ENCODE measurements at places on chromosomes 12 and 14.

DNA sequence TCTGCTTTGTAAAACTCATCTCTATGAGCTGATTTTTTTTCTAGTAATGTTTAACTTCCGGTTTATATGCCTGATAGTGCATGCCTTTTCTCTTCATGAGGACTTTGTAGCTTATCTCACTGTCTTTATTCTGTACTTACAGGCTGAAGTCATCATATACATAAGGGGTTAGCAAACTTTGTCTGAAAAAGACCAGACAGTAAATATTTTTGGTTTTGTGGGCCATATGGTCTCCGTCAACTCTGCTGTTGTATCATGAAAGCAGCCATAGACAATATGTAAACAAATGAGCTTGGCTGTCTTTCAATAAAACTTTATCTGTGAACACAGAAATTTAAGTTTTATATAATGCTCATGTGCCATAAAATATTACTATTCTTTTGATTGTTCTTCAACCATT, 172.1 kb downstream of the GXYLT1 start:
- no peaks in the 10 kb centered on the region for H3K27me3 ChIP-seq
- peak overlapping the region; percentile 75 for H3K27ac ChIP-seq
- H3K36me3 ChIP-seq, result no peaks in the 10 kb centered on the region
- no peak overlapping the region for H3K4me3 ChIP-seq
- DNase-seq, result no peak

DNA sequence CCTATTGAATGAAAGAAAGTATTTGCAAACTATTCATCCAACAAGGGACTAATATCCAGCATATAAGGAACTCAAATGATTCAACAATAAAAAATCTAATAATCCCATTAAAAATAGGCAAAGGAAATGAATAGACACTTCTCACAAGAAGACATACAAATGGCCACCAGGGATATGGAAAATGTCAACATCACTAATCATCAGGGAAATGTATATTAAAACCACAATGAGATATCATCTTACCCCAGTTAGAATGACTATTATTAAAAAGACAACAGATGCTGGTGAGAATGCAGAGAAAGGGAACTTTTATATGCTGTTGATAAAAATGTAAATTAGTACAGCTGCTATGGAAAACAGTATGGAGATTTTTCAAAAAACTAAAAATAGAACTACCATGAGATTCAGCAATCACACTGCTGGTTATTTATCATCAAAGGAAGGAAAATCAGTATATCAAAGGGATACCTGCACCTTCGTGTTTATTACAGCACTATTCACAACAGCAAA, 89.3 kb downstream of the GARIN6 start:
- H3K4me3 ChIP-seq, result no peak overlapping the region
- H3K27ac ChIP-seq, result no peak overlapping the region
- no peaks in the 10 kb centered on the region for H3K4me1 ChIP-seq
- no peaks in the 10 kb centered on the region for H3K36me3 ChIP-seq
- DNase-seq, result no peak
- H3K27me3 ChIP-seq, result peaks cover 29% of the 10 kb centered on the region

GRCh38 chr12:57730336-57731067, 8.0 kb downstream of the AGAP2 start:
- DNase-seq, result no peak
- no peak overlapping the region for H3K27ac ChIP-seq
- peaks cover 4% of the 10 kb centered on the region for H3K4me1 ChIP-seq
- no peaks in the 10 kb centered on the region for H3K36me3 ChIP-seq
- no peak overlapping the region for H3K4me3 ChIP-seq
- H3K27me3 ChIP-seq, result peaks cover 97% of the 10 kb centered on the region

DNA sequence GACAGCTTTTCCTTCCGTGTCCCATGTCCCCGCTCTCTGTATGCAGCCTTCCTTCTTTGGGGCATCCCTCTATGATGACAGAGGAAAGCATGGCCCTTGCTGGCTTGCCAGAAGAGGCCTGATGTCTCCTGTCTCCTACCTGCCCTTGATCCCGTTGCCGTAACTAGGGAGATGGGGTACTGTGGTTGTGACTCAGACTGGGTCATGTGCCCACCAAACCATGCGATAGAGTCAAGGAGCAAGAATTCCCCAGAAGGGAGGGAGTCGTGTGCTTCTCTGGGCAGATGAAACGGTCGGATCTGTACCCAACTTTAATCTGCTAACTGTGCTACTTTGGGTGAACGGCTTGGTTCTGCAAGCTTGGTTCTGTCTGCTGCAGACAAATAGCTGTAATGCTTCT, 99.1 kb upstream of the DYNC1H1 start:
- no peaks in the 10 kb centered on the region for H3K27me3 ChIP-seq
- no peak for DNase-seq
- no peak overlapping the region for H3K4me3 ChIP-seq
- H3K4me1 ChIP-seq, result no peaks in the 10 kb centered on the region
- H3K27ac ChIP-seq, result no peak overlapping the region

GRCh38 chr14:95504135-95505029, 12.1 kb downstream of the SYNE3 start:
- no peak overlapping the region for H3K4me3 ChIP-seq
- H3K36me3 ChIP-seq, result no peaks in the 10 kb centered on the region
- peaks cover 25% of the 10 kb centered on the region for H3K27me3 ChIP-seq
- DNase-seq, result no peak

DNA sequence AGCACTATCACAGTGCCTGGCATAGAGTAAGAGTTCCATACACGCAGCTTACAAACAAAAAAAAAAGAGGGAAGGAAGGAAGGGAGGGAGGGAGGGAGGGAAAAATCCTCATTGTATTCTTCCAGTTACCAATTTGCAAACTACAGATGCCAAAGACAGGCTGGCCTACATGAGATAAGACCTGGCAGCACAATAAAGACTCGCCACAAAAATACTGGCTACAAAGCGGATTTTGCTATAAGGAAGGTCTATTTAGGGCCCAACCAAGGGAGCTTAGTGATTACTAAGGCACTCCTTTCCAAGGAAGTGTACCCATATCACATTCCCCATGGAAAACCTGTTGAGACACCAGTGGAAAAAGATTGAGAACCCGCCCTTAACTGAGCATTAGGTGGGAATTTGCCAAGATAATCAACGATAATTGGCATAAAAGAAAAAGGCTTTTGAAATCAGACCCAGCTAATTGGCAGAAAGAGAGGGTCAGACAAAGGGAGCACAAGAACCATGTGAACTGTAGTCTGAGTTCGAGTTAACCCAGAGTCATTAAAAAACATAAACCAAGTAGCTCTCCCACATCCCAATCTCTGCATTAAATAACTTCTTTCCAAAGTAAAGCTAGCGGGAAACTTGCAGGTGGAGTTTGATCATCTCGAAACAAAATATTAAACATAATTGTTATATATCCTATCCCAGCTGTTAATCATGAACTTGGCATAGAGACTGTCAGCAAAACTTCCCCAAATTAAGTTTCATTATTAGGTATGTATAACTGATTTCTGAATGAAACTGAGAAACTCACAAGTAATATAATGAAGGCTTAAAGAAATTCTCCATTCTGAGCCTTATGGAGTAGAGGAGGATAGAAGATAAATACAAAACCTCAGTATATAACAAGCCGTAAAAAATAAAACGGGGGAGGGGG, 50.1 kb downstream of the PHLDA1 start:
- H3K4me1 ChIP-seq, result peaks cover 33% of the 10 kb centered on the region
- DNase-seq, result no peak
- no peaks in the 10 kb centered on the region for H3K27me3 ChIP-seq
- no peaks in the 10 kb centered on the region for H3K36me3 ChIP-seq

GRCh38 chr12:132078190-132078589, 65.9 kb downstream of the DDX51 start:
- H3K4me3 ChIP-seq, result no peak overlapping the region
- no peak overlapping the region for H3K27ac ChIP-seq
- no peaks in the 10 kb centered on the region for H3K27me3 ChIP-seq
- peaks cover 18% of the 10 kb centered on the region for H3K36me3 ChIP-seq
- no peak for DNase-seq
- H3K4me1 ChIP-seq, result no peaks in the 10 kb centered on the region

GRCh38 chr12:64268409-64268808, 46.3 kb upstream of the KICS2 start:
- no peaks in the 10 kb centered on the region for H3K4me1 ChIP-seq
- H3K27ac ChIP-seq, result no peak overlapping the region
- no peaks in the 10 kb centered on the region for H3K36me3 ChIP-seq
- H3K27me3 ChIP-seq, result no peaks in the 10 kb centered on the region
- H3K4me3 ChIP-seq, result no peak overlapping the region
- DNase-seq, result no peak

DNA sequence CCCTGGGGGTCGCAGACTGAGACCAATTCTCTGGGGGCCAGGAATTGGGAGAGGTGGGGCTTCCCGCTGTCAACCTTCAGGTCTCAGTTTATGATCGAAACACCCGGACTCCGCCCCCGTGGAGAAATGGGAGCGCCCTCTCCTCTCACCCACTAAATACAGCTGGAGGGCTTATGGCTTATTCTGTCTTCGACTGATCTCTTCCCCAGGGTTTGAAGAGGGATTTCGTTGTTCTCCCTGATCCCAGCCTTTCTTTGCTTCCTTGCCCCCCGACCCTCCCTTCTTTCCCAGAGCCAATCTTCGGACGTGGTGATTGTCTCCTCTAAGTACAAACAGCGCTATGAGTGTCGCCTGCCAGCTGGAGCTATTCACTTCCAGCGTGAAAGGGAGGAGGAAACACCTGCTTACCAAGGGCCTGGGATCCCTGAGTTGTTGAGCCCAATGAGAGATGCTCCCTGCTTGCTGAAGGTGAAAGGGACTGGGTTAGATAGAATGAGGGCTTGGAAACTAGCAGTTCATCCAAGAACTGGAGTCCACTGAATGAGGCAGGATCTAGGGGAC, 607 bp downstream of the OS9 start:
- H3K4me1 ChIP-seq, result no peaks in the 10 kb centered on the region
- DNase-seq, result no peak
- H3K4me3 ChIP-seq, result no peak overlapping the region
- peaks cover 12% of the 10 kb centered on the region for H3K27me3 ChIP-seq

DNA sequence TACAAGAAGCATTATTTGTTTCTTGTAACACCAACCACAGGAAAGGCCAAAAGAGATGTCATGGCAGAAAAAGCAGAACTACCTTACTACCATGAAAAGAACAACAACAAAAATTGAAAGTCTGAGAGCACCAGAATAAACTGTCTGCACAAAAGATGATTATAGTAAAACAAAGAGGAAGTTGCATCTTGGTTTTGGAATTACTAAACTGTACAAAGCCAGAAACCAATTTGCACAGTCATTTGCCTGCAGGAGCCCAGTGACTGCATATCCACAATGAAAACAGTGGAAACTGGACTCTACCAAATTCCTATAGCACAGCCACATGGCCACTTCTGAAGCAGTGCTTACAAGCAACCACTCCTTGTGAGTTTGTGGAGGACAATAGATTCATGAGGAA, 276.2 kb downstream of the SSPN start:
- H3K4me3 ChIP-seq, result no peak overlapping the region
- no peak for DNase-seq

- H3K27ac ChIP-seq, result no peak overlapping the region
- peak; percentile 71 for DNase-seq
These were observed 15.5 kb downstream of the EMP1 start for GRCh38 chr12:13211859-13212664.

- H3K4me1 ChIP-seq, result no peaks in the 10 kb centered on the region
- DNase-seq, result no peak
- no peaks in the 10 kb centered on the region for H3K27me3 ChIP-seq
- no peak overlapping the region for H3K4me3 ChIP-seq
- no peak overlapping the region for H3K27ac ChIP-seq
- peaks cover 25% of the 10 kb centered on the region for H3K36me3 ChIP-seq
These were observed 309.6 kb downstream of the TMTC2 start for GRCh38 chr12:82996168-82996812.

DNA sequence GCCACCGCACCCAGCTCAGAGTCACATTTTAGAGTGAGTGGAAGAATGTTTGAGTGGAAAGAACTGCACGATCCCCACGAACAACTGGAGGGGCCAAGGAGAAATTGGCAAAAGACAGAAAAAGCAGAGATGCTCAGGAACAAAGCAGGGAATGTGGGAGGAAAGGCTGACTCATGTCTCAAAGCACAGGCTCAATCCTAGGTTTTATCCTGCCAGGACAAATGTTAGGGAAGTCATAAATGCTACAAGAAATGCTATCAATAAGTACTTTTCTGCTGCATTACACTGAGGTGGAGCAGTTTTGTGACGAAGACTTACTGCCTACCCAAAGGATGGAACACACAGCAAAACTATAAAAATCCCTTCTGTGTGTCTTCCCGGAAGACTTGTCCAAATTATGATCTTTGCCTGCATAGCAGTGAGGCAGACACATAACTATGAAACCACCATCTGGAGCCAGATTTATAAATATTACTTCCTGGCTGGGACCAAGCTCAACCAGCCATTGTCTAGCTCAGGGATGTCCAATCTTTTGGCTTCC, 26.7 kb downstream of the NIN start:
- H3K4me1 ChIP-seq, result no peaks in the 10 kb centered on the region
- DNase-seq, result no peak
- no peak overlapping the region for H3K27ac ChIP-seq

GRCh38 chr12:62817556-62818271, 117.2 kb downstream of the PPM1H start:
- no peaks in the 10 kb centered on the region for H3K27me3 ChIP-seq
- no peak overlapping the region for H3K27ac ChIP-seq
- H3K36me3 ChIP-seq, result no peaks in the 10 kb centered on the region
- no peak overlapping the region for H3K4me3 ChIP-seq

DNA sequence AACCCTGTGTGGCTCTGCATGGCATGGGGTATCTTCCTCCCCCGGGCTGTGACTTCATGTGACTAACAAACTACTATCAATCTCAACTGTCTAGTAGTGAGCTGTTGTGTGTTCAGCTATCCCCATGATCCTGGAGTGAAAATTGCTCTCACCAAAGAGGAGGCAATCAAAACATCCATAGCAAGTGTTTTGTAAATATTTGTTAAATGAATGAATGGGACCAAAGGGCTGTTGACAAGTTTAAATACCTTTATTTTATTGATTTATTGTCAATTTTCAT, 138.1 kb upstream of the CPM start:
- H3K27ac ChIP-seq, result no peak overlapping the region
- H3K36me3 ChIP-seq, result no peaks in the 10 kb centered on the region
- H3K4me3 ChIP-seq, result no peak overlapping the region
- no peaks in the 10 kb centered on the region for H3K27me3 ChIP-seq
- no peak for DNase-seq

DNA sequence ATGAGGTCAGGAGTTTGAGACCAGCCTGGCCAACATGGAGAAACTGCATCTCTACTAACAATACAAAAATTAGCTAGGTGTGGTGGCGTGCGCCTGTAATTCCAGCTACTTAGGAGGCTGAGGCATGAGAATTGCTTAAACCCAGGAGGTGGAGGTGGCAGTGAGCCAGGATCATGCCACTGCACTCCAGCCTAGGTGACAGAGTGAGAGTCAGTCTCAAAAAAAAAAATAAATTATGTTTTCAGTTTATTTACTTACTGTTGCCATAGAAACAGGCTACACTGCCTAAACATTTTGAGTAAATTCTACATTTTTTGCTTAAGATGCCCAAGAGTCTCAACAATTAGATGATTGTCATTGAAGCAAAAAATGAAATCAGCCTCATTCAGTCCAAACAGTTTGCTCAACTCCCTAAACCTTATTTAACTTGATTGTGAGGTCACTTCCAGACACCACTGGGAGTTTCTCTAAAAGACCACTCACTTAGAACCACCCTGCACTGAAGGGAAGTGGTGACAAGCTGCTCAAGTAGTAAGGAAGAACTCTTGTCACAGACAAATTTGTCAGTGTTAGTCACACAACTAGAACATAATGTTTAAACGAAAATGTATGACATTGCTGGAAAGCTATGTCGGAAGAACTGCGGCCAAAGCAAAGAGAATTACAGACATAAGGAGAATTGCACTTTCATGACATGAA, 9.8 kb upstream of the GNPNAT1 start:
- no peak overlapping the region for H3K4me3 ChIP-seq
- no peak for DNase-seq
- no peaks in the 10 kb centered on the region for H3K36me3 ChIP-seq
- H3K27me3 ChIP-seq, result no peaks in the 10 kb centered on the region

Data from mesothelial cell of epicardium (in vitro differentiated cells).